ENCODE measurements at places on chromosomes 1 and 21. TPM values are rescaled to one million over a fixed set of nuclear protein-coding genes. Genes with fewer than 3 reads are reported as not detected.

GRCh38 chr1:205668951-205669340 lies 11.4 kb downstream of the SLC45A3 start:
- H3K4me3 ChIP-seq = no peak overlapping the region
- no peaks in the 10 kb centered on the region for H3K27me3 ChIP-seq

DNA sequence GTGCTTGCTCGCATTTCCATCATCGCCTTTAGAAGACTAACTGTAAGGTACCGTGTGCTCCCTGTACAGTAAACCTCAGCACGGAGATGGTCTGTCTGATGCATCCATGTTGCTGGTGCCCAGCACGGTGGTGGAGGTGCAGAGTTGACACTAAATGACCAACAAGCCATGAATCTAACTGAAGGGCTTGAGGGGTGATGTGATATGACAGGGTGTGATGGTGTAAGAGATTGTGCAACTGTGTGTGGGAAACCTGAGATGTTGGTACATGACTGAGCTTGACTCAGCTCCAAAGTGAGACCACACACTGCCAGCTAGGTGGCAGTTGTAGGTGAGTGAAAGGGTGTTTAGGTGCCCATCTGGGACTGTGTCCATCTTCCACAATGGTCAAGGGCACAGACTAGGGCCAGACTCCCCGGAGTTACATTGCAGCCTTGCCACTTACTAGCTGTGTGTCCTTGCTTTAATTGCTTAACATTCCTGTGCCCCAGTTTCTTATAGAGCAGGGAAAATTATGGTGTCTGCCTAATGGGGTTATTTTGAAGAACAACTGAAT lies 21.4 kb downstream of the SLC2A1 start:
- peak overlapping the region; percentile 48 for H3K27ac ChIP-seq
- no peak for DNase-seq
- H3K4me3 ChIP-seq = peak overlapping the region; percentile 16
- peaks cover 45% of the 10 kb centered on the region for H3K36me3 ChIP-seq
- H3K4me1 ChIP-seq = peaks cover 95% of the 10 kb centered on the region
- H3K27me3 ChIP-seq = no peaks in the 10 kb centered on the region

DNA sequence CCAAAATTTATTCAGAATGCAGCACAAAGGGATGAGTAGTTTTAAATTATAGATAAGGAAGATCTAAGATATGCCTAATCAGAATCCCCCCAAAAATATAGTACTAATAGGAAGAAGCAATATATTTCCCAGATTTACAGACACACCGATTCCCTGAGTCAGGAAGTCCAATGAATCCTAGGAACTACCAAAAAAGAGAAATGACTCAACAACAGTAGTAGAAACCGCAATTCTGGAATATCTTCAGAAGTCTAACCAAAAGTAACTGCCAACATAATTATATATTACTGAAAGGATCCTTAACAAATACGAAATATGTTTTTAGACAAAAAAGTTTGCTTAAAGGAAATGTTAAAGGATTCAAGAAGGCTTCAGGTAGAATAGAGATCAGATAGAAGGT lies 10.3 kb downstream of the AHCTF1 start:
- peaks cover 6% of the 10 kb centered on the region for H3K36me3 ChIP-seq
- H3K4me3 ChIP-seq = no peak overlapping the region
- peaks cover 15% of the 10 kb centered on the region for H3K4me1 ChIP-seq

Gene FCGR1A
- polyA plus RNA-seq = not detected

DNA sequence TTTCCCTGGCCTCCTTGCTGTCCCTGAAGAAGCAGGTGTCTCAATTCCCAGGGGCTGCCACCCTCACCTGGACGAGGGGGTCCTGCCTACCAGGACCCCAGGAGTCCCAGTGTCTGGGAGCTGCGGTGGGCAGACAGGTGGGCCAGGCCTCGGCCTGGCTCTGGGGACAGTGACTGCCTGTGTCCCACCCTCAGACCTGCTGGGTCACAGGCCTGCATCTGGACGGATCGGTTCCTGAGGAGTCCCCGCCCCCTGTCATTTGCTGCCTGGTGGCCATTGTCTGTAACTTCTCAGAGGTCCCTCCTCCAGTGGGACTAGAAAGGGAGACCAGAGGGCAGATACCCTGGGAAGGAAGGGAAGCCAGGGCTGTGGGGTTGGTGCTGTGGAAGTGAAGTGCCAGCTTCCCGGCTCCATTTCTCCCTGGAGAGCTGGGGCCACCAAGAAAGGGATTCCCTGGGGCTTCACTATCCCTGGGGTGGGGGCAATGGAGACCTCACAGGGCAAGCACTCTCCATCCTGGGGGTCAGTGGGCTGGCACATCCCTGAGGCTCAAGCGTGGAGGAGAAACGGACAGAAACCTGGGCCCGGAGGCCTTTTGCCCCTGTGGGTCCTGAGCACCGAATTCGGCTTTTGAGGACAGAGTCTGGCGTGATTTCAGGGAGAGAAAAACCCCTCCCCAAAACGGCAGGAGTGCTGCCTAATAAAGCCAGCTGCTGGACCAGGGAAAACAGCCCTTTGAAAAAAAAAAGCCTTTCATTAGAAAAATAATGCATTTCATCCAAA lies 157.3 kb downstream of the PEX14 start:
- H3K36me3 ChIP-seq = no peaks in the 10 kb centered on the region
- no peak for DNase-seq
- H3K4me1 ChIP-seq = no peaks in the 10 kb centered on the region
- H3K27me3 ChIP-seq = no peaks in the 10 kb centered on the region
- no peak overlapping the region for H3K27ac ChIP-seq

GRCh38 chr1:231666220-231666936 lies 39.8 kb downstream of the DISC1 start:
- no peak overlapping the region for H3K4me3 ChIP-seq
- DNase-seq = no peak
- H3K36me3 ChIP-seq = no peaks in the 10 kb centered on the region
- H3K27ac ChIP-seq = no peak overlapping the region

Gene EFNA3
- polyA plus RNA-seq = 0.72 TPM

Gene MPL
- not detected for polyA plus RNA-seq

GRCh38 chr1:205922314-205922713 lies 20.9 kb downstream of the SLC26A9 start:
- H3K27ac ChIP-seq = no peak overlapping the region
- no peaks in the 10 kb centered on the region for H3K36me3 ChIP-seq
- DNase-seq = no peak
- H3K27me3 ChIP-seq = no peaks in the 10 kb centered on the region
- H3K4me1 ChIP-seq = no peaks in the 10 kb centered on the region

DNA sequence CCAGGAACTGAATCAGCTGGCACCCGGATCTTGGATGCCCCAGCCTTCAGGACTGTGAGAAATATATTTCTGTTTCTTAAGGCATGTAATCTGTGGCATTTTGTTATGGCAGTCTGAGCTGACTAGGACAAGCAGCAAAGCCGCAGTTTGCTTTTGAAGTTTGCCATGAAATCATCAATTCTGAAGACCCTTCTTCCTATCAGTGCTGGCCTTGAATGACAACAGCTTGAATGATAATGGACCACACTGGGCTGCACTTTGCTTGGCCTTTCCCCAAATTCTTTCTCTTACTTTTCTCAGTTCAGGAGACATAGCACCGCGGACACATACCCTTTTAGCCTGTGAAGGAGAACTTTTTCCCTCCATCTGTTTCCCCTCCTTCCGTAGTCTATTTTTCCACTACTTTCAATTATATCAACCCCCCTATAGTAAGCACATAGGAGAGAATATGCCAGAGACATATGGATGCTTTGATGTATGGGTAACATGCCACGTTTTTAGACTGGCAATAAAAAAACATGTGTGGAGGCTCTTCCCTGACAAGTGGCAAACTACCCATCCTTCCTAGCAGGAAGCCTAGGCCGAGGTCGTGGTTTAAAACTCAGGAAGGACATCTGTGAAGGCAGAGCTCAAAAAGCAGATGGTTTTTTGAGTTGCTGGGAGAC lies 42.9 kb downstream of the HLX start:
- H3K27ac ChIP-seq = no peak overlapping the region
- H3K4me1 ChIP-seq = no peaks in the 10 kb centered on the region
- no peak overlapping the region for H3K4me3 ChIP-seq
- DNase-seq = no peak
- H3K27me3 ChIP-seq = peaks cover 4% of the 10 kb centered on the region
- no peaks in the 10 kb centered on the region for H3K36me3 ChIP-seq

Gene NR1I3
- polyA plus RNA-seq = not detected

GRCh38 chr21:35324372-35325220 lies 275.5 kb upstream of the RUNX1 start:
- no peak for DNase-seq
- no peaks in the 10 kb centered on the region for H3K4me1 ChIP-seq
- no peaks in the 10 kb centered on the region for H3K36me3 ChIP-seq
- H3K4me3 ChIP-seq = no peak overlapping the region
- H3K27ac ChIP-seq = no peak overlapping the region

- no peak overlapping the region for H3K27ac ChIP-seq
- H3K4me3 ChIP-seq = no peak overlapping the region
- DNase-seq = no peak
- no peaks in the 10 kb centered on the region for H3K36me3 ChIP-seq
- no peaks in the 10 kb centered on the region for H3K4me1 ChIP-seq
Measured at GRCh38 chr1:24382165-24382577, 31.4 kb downstream of the STPG1 start.

Gene FAM89A
- 12.0 TPM for polyA plus RNA-seq

GRCh38 chr1:150981177-150981804 lies 801 bp upstream of the ANXA9 start:
- no peaks in the 10 kb centered on the region for H3K36me3 ChIP-seq
- H3K27me3 ChIP-seq = no peaks in the 10 kb centered on the region
- peaks cover 31% of the 10 kb centered on the region for H3K4me1 ChIP-seq
- no peak overlapping the region for H3K27ac ChIP-seq
- no peak overlapping the region for H3K4me3 ChIP-seq

DNA sequence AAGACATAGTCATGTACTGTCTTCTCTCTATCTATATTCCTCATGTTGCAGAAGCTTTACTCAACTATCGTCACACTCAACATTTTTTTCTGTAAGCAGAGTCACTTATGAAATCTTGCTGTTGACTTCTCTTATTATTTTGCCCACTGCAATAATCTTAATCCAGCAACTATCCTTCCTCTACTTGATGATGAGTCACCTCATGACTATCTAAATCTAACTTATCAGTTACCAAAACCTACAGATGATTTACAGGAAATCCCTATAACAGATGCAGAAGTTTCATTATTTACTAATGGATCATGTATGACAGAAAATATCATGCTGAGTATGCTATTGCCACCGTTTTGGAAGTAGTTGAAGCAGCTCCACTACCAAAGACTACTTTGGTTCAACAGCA lies 378.9 kb downstream of the DUSP10 start:
- no peak for DNase-seq
- no peaks in the 10 kb centered on the region for H3K36me3 ChIP-seq
- no peaks in the 10 kb centered on the region for H3K27me3 ChIP-seq
- no peak overlapping the region for H3K4me3 ChIP-seq
- H3K27ac ChIP-seq = no peak overlapping the region
- H3K4me1 ChIP-seq = no peaks in the 10 kb centered on the region

GRCh38 chr1:69328186-69328585 lies 239.5 kb upstream of the LRRC7 start:
- no peaks in the 10 kb centered on the region for H3K4me1 ChIP-seq
- no peak overlapping the region for H3K27ac ChIP-seq
- H3K27me3 ChIP-seq = no peaks in the 10 kb centered on the region
- no peak for DNase-seq

Gene SELENBP1
- not detected for polyA plus RNA-seq

Gene B3GALT2
- polyA plus RNA-seq = 0.07 TPM

Gene ADAR
- polyA plus RNA-seq = 101 TPM

Gene NES
- polyA plus RNA-seq = not detected

Gene SYT11
- polyA plus RNA-seq = 0.48 TPM
